ENCODE measurements at places on chromosomes 2 and 18. TPM values are rescaled to one million over a fixed set of nuclear protein-coding genes. Genes with fewer than 3 reads are reported as not detected.

The TMEM178A gene
- 0.40 TPM for total RNA-seq

The OTOS gene
- total RNA-seq: not detected

The ASIC4 gene
- not detected for total RNA-seq

The OR6B2 gene
- total RNA-seq: not detected

The CNGA3 gene
- total RNA-seq: not detected

The RTP5 gene
- total RNA-seq: not detected

The TTN gene
- total RNA-seq: 1.5 TPM

The ABCB11 gene
- not detected for total RNA-seq

DNA sequence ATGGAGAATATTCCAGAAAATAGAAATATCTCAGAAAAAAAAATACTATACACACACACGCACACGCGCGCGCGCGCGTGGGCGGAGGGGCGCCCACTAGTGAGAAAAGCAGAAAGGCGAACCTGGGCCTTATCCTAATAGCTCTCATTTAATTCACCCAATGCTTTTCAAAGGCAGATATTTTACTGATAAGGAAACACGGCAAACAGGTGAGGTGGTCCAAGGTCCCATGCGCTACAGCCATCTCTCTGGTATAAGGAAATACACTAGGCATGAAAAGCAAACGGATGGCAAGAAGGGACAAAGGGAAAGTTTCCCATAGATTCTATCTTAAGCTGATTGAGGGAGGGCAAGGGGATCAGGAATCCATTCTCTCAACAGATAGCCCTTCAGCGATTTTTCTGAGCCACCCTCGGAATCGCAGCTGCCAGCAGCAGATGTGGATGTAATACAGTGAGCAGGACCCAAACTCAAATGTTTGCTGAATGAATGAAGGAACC, 136.7 kb downstream of the TMEM247 start:
- ATAC-seq: no peak

DNA sequence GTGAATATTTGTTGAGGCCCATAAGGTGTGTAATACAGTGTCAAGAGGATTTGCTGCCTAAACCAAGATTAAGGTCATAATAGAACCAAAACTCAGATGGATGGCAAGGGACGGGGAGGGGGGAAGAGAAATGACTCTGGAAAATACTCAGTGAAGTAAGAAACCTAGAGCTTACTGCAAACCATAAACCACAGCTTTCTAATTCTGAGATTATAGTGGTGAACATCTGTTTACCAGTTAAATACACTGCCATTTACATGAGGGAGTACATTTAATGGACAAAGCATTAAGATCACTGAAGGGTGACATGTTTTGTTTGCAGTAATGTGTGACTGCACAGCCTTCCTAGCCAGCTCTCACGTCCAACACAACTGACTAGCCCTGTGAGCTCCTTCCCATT, 19.8 kb downstream of the EVX2 start:
- no peak for ATAC-seq

DNA sequence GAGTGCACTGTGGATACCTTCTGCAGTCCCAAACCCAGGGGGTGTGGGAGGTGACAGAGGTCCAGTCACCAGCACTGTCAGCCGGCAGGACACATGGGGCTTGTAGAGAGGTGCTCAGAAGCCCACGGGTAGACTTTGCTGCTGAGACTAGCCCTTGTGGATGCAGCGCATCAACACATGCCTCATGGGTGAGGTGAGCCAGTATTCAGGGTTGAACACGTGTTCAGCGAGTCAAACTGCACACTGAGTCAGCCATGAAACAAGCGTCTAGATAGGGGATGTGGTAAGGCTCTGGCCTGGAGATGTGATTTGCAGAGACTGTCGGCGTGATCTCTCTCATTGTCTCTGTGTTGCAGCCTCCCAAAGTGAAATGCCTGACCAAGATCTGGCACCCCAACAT, 35.8 kb upstream of the SCLY start:
- peak; percentile 94 for ATAC-seq

DNA sequence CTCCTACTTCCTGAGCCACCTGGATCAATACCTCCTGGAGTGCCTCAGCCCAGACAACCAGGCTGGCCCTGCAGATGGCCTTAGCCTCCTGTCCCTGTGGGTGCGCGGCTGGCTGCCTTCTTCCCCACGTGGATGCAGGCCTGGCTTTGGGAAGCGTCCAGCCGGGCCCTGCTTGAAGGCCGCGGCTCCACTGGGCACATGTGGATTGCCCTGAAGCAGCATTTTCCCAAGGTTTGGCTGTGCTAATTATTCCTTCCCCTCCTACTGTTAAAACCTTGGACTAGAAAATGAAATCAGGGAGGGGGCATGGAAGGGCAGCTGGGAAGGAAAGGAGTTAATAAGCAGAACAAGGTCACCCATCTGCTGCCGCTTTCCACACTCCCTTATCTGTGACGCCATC, 143.0 kb upstream of the GATA6 start:
- ATAC-seq: no peak

DNA sequence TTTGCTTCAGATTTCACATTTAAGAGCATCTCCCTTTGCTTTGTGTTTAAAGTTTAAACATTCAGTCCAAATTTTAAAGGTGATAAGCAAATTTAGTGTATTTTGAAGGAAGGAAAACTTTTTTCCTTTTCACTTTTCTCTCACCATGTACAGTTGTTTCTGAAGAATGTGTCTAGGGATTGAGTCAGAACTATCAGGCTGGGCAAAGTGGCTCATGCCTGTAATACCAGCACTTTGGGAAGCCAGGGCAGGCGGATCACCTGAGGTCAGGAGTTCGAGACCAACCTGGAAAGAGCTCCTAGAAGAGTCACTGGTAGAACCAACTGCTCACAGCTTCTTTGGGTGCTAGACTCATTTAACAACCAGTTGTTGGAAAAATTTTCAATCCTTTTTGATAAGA, 327.0 kb upstream of the THUMPD2 start:
- no peak for ATAC-seq

DNA sequence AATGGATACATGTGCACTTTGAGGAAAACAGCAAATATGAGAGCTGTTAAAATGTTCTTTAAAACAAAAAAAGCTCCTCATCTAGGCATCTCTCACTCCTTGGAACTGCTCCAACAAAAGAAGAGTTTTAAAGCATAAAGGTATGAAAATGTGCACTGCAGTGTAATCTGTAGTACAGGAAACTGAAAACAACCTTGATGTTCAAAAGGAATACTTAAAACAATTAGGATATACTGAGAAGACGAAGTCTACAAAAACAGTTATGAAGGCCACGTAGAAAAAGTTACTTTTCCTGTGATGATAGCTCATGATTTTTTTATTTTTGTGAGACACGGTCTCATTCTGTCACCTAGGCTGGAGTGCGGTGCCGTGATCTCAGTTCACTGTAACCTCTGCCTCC, 2.1 kb upstream of the GPR75 start:
- no peak for ATAC-seq

- ATAC-seq: no peak
Measured at GRCh38 chr2:223055140-223055539, 3.1 kb downstream of the KCNE4 start.

GRCh38 chr18:3610813-3611212, 160.8 kb downstream of the TGIF1 start:
- ATAC-seq: no peak

- no peak for ATAC-seq
Measured at GRCh38 chr2:26892133-26892532, 44.2 kb downstream of the DPYSL5 start.

DNA sequence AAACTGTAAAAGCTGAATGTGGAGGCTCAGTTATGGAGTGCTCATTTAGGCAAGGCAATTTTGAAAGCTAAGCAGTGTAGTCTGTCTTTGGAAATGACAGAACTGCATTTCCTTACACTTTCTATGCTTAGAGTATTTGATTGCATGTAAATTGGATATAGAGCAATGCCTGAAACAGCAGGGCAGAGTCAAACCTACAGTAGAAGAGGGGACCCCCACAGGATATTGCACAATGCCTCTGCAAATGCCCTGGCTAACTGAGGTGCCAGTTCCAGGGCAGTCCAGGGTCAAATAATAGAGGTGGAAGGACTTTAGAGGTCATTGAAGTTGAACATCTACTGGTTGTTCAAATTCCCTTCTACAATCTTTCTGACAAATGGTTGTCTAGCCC, 2.2 kb downstream of the TMEM178A start:
- no peak for ATAC-seq

GRCh38 chr2:47272031-47272864, 117.1 kb upstream of the STPG4 start:
- peak; percentile 74 for ATAC-seq

DNA sequence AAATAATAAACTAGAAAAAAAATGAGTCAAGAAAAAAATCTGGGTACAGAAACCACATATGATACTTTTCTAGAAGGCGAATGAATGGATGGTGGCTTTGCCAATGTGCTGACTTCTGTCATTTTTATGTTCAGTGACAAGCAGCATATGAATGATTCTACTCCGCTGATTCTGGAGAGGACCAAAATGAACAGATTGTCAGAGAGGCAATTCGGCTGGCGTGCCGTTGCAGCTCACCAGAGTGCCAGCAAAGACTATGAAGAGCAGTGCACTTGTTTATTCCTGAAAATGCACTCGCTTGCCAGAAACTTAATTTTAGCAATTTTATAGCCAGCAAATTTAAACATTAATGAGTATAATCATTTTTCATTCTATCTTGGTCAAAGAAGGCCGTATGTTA, 105.9 kb upstream of the NYAP2 start:
- no peak for ATAC-seq

DNA sequence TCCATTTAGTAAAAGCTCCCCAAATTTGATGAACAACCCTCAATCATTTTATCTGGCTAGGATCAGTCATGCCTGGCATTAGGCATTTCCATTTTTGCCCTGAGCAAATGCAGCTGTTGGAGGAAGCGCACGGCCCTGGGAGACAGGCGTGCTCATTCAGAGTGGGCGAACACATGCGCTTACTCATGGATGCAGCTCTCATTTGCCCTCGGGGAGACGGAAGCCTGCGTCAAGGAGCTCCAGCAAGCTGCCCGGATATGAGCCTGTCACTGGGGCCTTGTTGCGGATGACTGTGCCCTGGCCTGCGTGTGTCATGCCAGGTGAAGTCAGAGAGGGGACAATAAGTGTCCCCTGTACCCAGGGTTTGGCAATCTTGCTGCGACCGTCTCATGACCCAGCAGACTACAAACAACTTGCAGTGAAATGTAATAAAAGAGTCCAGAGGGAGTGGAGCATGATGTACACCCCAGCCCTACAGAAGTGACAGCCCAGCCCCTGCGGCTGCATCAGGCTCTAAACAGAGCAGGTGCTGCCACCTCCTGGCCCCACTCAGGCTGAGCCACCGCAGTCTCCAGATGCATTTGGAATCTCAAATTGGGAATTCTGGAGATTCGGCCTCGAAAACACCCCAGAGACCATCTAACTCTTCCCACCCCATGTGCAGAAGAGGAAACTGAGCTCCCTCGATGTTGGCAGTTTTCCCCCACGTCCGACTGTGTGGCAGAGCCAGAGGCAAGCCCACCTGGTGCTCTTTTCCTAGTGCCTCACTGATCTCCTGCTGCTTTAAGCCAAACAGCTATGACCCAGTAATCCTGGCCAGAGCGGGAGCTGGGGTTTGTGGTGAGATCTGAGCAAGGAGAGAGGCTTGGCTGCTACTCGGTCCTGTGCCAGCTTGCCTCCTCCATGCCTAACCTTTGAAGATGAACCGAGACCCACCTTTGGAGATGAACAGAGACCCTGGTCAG, 105.0 kb upstream of the ALK start:
- ATAC-seq: peak; percentile 92

DNA sequence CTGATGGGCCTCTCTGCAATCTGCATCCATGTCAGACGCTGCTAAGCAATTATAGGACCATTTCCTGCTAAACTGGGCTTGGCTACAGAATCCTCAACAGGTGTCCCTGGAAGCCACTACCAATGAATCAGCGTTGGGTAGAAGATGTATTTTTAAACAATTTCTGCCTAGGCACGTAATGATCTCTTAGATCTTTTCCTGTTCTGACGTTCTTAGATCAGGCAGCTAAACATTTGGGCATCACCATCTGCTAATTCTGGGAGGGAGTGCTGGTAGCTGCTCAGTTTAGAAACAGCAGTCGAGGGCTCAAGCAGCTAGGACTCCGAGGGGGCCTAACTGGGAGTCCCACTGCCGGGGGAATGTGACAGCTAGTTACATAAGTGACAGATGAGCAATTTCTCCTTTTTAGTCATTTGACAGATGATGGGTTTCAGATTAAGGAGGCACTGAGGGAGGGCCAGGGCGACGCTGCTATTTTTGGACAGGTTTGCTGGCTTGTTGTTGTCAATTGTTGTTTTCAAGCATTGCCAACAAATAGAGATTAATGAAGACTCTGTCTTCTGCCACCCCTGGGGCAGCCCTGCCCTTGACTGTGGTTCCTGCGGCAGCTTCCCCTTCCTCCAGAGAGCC, 92.7 kb downstream of the MRO start:
- ATAC-seq: no peak

DNA sequence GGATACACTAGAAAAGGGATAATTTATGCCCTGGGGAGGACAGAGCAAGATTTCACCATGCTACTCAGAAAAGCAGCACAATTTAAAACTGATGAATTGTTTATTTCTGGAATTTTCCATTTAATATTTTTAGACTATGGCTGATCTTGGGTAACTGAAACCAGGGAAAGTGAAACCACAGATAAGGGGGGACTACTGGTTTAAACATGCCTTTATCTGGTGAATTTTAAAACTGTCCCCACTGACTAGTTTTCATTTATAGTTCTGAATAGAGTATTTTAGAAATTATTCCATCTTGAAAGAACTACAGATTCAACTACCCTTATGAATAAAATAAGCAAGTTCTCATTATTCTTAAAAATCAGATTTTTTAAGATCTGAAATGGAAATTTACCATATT, 15.0 kb downstream of the NFU1 start:
- ATAC-seq: no peak
